ENCODE measurements at places on chromosomes 13 and 19. TPM values are rescaled to one million over a fixed set of nuclear protein-coding genes. Genes with fewer than 3 reads are reported as not detected.

The EXOC3L2 gene
- 1.3 TPM for total RNA-seq

The PRRG2 gene
- total RNA-seq = 21.2 TPM

The HPN gene
- not detected for total RNA-seq

The C19orf73 gene
- total RNA-seq = 5.2 TPM

The ERFL gene
- 0.72 TPM for total RNA-seq

The CEACAM19 gene
- 7.1 TPM for total RNA-seq

The ATP8B3 gene
- total RNA-seq = 1.5 TPM

The ZNF544 gene
- 49.8 TPM for total RNA-seq

All from suprapubic skin (tissue), 4 donors.